H7 (cell line): ENCODE measurements at places on chromosomes 12 and 14. TPM values are rescaled to one million over a fixed set of nuclear protein-coding genes. Genes with fewer than 3 reads are reported as not detected.

- DNase-seq: no peak
Measured at GRCh38 chr12:116582610-116583009, 23.4 kb downstream of the MAP1LC3B2 start.

GRCh38 chr12:92164712-92165111 is 19.1 kb upstream of the BTG1 start:
- DNase-seq: no peak

DNA sequence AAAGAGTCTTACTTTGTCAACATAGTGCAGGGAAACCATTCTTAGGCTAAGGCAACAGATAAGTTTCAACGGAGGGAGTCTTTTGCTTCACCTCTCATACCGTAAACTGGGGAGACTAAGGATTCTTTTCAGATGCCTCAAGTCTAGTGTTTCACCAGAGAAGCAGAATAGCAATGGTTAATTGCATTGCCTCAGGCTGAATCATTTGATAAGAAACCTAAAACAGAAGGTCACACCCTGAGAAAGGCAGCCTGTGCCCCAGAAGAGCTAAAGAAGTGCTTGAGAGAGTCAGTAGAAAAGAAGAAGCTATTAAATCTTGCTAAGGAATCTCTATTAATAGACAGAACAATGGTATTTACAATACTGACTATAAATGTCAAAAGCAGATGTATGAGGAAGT is 21.8 kb upstream of the ATXN7L3B start:
- no peak for DNase-seq

GRCh38 chr12:14795028-14795448 is 8.2 kb downstream of the WBP11 start:
- no peak for DNase-seq

DNA sequence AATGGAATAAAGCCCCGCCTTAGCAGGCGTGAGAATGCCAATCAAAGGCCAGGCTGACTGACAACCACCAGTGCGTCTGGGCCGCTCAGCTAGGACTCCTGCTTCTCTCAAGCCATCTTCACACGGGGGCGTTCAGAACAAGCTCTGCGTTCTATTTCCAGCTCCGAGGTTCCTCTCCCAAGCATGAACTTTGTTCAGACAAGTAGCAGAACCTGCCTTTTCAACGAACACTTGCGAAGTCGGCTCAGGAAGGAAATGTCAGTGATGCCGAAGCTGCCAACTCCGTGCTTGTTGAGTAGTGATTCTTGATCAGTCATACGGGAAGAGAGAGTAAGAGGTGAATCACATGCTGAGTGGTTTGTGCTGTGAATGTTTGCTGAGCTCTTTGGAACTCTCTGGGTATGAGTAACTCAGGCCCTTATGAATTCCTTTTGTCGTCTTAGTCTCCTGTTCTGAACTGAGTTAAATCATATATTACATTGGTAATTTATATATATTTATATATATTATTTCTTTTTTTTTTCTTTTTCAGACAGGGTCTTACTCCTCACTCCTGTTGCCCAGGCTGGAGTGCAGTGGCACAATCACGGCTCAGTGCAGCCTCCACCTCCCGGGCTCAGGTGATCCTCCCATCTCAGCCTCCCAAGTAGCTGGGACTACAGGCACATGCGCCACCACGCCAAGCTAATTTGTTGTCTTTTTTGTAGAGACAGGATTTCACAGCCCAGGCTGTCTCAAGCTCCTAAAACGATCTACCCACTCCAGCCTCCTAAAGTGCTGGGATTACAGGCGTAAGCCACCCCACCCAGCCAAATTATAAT is 29.4 kb upstream of the BCL7A start:
- peak; percentile 21 for DNase-seq

- no peak for DNase-seq
Measured at GRCh38 chr14:100830681-100831080, 4.8 kb downstream of the MEG3 start.

DNA sequence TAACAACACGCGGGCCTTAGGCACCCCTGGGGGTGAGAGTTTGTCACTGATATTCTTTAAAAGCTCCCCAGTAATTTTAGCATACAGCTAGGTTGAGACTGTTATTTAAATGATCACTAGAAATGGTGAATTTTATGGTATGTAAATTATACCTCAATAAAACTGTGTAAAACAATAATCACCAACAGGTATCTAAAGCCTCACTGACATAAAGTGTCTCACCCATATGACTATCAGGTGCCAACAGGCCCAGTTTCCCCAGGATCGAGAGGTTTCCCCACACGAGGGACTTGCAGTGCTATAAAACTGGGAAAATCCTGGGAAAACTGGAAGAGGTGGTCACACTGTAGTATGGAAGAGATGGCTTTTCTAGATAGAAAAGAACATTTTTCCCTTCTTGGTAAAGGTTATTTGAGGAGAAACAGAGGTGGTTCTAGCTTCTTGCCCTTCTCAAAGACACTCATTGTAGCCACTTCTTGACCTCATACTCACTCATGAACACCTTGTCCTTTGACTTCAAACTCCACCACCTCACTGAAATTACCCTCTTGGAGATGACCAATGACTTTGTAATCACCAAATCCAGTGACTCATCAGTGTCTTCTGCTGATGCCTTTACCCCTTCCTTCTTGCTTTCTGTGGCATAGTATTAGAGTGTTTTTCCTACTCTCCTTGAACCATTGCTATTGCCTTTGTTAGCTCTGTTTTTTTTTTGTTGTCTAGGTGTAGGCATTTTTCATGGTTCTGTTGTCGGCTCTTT is 24.8 kb upstream of the NUBPL start:
- no peak for DNase-seq

DNA sequence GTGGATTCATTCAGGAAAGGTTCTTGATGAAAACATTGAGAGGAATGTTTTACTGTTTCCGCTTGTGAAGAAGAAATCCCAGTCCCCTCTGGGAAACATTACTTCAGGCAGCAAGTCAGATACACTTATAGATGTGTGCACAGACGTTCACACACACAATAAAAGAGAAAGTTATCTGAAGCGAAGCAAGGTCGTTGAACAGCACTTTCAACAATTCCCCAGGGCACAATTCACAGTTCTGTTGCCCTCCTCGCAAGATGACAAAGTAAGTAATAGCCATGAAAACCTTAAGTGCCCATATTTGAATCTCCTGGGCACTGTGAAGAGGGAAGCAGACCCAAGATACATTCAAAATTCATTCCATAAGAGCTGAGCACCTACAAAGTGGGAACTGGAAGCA is 156.6 kb upstream of the CAND1 start:
- no peak for DNase-seq

- no peak for DNase-seq
Measured at GRCh38 chr14:74574090-74574433, 38.0 kb downstream of the LTBP2 start.

DNA sequence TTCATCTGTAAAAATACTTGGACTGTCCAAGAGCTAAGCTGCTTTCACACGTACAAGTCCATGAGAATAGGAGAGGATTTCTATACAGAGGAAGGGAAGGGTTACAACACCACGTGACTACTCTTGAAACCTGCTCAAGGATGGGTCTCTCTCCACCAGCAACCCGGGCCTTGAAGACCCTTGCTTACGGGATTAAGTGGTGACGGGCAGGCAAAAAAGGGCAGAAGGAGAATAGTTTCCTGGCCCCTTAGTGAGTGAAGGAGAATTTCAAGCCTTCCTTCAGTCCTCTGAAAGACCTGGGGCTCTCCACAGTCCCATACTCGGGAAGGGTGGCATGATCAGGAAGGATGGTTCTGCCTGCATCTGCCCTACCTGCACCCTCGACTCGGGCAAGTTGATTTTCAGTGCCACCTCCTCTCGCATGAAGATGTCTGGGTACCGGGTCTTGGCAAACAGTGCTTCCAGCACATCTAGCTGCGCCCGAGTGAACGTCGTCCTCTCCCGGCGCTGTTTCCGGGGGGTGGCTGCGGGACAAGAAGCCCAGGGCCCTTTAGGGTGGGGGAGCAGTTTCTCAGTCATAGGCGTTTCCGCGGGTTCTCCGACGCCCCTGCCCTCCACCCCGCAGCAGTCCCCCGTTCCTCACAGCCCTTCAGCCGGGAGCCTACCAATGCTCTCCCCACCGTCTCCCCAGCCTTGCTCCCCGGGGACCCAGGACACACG is 6.3 kb downstream of the OTX2 start:
- peak; percentile 32 for DNase-seq

Gene GNS
- 27.5 and 34.7 TPM in 2 replicates for total RNA-seq
